Stimulated activated CD4-positive, alpha-beta T cell treated with anti-CD3 and anti-CD28 coated beads, Interleukin-1b, Interleukin-23, amount 100 ng/mL, for 4 hours (primary cell): ENCODE measurements at places on chromosomes 12 and 14.

DNA sequence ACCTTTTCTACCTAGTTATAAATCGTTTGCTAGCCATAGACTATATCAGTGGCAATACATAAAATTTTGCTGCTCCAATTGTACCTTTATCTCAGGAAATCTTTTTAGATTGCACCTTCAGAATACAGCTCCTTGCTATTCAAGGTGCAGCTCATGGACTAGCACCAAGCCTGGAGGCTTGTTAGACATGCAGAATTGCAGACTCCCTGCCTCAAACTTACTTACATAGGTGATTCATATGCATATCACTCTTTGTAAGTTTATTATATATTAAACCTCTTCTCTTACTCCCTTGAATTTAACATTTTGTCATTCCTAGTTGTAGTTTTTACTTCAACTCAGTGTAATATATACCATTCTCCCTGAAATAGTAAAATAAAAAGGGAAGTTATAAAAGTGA is 195.4 kb upstream of the PDZRN4 start:
- no peak for DNase-seq

DNA sequence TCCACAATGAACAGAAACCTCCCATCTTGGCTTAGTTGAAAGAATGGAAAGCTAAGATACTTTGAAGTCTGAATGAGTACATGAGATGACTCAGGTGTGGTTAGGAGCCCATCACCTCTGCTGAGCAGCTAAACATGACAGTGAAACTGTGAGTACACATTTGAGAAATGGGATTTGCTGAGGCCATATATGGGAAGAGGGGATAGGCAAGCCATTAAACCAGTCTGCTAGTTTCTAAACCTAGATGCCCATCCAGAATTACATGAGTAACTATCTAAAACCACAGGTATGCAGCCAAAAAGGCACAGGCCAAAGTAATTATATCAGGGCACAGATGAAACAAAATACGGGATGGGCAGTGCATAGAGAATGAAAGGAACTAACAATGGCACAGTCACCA is 41.2 kb downstream of the NKX2-1 start:
- DNase-seq, result no peak

GRCh38 chr12:107057071-107057834 is 36.1 kb downstream of the CRY1 start:
- DNase-seq, result no peak

- no peak for DNase-seq
Observed at GRCh38 chr12:124455336-124455735, 112.1 kb downstream of the NCOR2 start.

DNA sequence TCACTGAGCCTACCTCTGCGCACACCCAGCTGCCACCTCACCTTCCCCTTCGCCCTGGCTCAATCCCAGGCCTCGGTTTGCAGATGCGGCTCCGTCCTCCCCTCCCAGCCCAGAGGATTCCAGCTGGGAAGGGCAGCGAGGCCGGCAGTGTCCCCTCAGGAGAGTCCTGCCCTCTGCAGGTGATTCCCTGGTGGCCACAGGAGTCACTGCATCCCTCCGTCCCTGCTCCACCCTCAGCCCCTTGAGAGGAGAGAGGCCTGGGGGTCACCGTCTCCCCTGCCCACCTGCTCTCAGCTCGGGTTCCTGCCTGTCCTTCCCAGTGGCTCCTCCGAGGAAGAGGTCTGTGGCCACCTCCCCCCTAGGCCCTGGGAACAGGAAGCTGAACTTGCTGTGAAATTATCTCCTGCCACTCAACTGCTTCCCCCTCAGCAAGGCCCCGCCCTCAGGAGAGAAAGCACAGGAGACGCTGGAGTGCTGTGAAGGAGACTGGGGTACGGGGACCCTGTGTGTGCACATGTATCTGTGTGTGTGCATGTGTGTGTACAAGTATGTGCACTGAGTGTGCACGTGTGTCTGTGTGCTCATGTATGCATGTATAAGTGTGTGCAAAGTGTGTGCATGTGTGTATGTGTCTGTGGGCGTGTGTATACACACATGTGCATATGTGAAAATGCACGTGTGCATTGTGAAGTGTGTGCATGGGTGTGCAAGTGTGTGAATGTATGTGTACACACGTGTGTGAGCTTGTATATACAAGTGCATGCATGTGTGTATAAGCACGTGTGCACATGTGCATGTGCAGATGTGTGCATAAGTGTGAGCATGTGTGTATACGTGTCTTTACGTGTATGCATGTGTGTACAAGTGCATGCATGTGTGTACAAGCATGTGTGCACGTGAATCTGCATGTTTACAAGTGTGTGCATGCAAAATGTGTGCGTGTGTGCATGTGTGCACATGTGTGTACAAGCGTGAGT is 13.2 kb upstream of the GALNT9 start:
- no peak for DNase-seq

- no peak for DNase-seq
Observed at GRCh38 chr12:102562836-102563425, 82.6 kb upstream of the IGF1 start.

GRCh38 chr12:45435945-45436710 is 220.2 kb downstream of the ANO6 start:
- DNase-seq, result no peak

- no peak for DNase-seq
Observed at GRCh38 chr12:132605892-132606291, 4.5 kb downstream of the LRCOL1 start.

- DNase-seq, result no peak
Observed at GRCh38 chr12:56522411-56523193, 982 bp downstream of the RBMS2 start.

GRCh38 chr12:26054383-26054782 is 70.5 kb downstream of the BHLHE41 start:
- DNase-seq, result no peak

GRCh38 chr12:68798882-68799234 is 9.1 kb upstream of the MDM2 start:
- no peak for DNase-seq

- no peak for DNase-seq
Observed at GRCh38 chr14:22397221-22397737, 191.7 kb downstream of the DAD1 start.

DNA sequence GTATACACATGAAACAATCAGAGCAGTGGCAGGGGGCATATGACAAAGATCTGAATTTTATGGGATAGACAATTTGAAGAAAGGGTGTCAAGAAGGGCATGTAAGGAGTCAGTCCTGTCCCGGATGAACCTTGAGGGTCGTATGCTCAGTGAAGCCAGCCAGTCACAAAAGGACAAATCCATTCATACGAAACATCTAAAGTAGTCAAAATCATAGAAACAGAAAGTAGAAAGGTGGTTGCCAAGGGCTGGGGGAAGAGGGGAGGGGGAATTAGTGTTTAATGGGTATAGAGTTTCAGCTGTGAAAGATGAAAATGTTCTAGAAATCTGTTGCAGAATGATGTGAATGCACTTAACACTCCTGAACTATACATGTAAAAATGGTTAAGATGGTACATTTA is 157.5 kb downstream of the TGFB3 start:
- no peak for DNase-seq

DNA sequence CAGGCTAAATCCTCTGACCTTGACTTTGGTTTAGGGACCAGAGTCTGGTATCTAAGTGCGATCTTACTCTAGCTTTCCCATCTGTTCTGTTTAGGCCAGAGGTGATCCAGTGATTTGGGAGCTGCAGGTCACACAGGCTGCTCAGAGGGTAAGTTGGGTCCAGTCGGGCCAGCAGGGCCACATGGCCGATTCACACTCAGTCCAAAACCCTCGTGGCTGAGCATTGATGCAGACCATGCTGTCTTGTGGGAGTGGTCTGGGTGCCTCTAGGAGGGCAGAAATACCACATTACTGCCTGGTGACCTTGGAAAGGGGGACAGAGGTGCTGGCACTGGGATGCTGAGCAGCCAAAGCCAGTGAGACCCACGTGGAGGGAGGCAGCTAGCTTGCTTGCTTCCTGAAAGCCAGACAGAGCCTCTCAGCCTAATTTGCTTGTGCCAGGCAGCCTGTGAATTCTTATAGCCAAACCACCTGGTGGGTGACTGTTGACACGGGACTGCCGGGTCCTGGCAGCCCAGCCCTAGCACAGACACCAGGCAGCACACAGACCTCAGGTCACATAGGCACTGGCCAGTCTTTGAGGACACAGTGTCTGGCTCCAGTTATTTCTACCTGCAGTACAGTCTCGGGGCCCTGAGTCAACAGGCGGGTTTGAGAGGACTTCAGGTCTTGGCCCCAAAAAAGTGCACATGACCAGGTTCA is 31.7 kb downstream of the ESRRB start:
- DNase-seq, result no peak
